ENCODE measurements at places on chromosomes 4 and X.

DNA sequence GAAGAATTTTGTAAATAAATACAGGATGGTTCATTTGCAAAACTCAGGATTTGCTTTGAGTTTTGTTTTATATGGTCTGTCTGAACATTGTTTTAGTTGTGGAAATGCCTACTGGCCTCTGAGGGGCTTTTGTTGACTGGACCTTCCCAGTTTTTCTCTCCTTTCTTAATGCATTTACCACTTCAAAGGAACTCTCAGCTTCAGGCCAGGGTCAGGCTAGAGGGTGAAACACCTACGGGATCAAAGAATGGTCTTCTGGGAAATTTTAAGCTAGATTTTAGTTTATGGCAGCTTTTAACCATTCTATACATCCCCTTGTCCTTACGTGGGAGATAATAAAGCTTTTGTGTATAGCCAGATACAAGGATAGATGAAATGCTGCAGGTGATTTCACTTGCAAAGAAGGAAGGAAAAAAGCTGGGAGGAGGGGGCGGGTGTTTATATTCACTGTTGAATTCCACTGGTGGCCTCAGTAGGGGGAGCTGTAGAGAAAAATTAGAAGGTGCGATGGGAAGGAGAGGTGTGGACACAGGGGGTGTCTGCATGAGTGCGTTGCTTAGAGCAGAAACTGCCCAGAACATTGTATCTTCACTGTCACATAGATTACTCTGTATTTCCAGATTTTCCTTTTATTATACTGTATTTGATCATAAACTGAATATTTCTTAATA is 151.8 kb downstream of the TSPAN5 start:
- DNase-seq: no peak

- no peak for DNase-seq
Measured at GRCh38 chrX:68699960-68700746, 52.7 kb downstream of the STARD8 start.

- DNase-seq: no peak
Measured at GRCh38 chrX:108117988-108118387, 26.4 kb downstream of the ATG4A start.

GRCh38 chr4:119652998-119653397 is 24.4 kb upstream of the PDE5A start:
- no peak for DNase-seq

- DNase-seq: no peak
Measured at GRCh38 chr4:188624370-188624769, 485.1 kb downstream of the TRIML1 start.

DNA sequence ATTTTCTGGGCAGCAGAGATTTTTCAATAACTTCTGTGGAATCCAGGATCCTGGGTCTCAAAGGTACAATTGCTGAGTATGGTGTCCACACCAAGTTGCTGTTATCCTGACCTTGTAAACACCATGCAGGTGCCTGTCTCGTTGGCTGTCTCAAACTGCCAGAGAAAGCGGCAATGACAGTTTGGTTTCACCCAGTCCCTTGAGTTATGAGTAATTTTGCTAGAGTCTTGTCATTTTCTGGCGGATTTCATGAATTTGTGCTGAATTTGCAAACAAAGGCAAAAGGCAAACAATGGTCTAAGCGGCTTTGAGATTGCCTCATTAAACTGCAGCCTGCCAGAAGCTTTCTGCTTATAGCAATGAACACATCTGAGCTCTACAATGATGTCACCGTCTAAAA is 847.9 kb downstream of the RAB28 start:
- no peak for DNase-seq

DNA sequence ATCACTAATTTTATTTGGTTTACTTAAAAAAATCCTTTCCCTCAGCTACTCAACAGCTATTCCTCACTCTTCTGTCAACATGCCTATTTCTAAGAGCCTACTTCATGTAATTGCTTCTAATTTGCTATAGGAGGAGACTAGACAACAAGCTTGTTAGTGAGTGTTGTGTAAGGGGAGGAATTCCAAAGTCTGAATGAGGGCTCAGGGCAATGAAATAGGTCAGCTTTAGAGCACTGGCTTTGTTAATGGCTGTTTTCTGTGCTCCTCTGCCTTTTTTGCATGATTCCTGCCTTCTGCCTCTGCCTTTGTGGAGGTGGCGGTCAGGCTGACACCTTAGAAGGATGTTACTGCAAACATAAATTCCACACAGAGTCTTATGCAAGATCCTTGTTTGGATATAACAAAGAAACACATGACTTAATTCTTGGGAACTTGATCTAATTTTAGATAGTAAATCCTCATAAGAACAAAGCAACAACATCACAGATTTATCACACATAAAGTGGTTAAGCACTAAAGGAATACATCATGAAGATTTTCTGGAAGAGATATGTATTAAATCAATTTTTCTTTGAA is 15.0 kb upstream of the PAGE1 start:
- no peak for DNase-seq

- DNase-seq: no peak
Measured at GRCh38 chrX:139924069-139924695, 8.7 kb downstream of the ATP11C start.

DNA sequence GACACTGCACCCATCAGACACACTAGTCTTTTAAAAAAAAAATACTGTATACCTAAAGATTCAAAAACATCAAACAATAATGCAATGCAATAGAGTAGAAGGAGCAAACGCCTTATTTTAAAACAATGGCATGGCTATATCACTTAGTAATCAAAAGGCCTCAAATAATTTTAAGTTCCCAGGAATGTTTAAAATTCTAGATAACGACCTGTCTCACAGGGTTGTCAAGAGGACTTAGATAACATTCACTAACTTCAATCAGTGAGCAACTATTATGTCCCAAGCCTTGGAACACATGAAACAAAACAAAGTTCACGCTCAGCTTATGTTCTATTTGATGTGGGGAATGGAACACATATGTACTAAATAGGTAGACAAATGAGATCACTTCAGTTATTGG is 106.5 kb downstream of the FRYL start:
- DNase-seq: no peak

DNA sequence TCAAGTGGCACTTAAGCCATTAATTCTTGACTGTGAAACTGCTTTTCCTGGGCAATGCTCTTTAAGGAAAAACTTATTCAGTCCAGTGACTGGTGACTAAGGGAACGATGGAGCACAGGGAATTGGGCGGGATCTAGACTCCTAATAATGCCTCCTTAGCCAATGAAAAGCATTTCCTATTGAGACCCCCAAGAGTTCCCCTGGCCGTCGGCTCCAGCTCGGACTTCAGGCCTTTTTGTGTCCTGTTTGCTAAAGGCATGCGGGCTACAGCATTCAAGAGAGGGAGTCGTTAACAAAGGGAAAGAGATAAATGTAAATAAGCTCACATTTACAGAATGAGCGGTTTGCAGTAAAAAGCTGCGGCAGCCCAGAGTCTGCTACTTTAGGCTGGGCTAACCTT is at the start of gene LPAR4:
TSS of gene LPAR4 (plus strand) at position 232 of the 400 bp plus-strand sequence. CDS start 7,150 bp downstream, outside the sequence.
- DNase-seq: no peak

- no peak for DNase-seq
Measured at GRCh38 chr4:2141762-2142451, 82.8 kb downstream of the NAT8L start.

DNA sequence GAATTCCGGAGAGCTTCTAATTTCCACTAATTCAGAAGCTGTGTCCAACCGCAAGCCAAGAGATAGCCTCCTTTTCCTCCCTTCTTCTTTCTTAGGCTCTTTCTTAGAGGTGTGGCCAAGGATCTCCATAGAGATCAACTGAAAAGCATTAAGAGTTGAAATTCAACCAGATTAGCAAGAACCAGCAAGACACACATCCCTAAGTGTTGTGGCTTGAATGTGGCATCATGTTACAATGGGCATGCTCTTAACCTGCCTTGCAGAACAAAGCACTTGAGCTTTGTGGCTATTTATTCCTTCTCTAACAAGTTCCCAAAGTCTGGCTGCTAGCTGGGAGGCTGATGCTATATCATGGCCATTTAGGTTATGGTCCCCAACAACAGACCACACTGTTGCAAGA is 10.4 kb downstream of the ANOS1 start:
- DNase-seq: no peak

DNA sequence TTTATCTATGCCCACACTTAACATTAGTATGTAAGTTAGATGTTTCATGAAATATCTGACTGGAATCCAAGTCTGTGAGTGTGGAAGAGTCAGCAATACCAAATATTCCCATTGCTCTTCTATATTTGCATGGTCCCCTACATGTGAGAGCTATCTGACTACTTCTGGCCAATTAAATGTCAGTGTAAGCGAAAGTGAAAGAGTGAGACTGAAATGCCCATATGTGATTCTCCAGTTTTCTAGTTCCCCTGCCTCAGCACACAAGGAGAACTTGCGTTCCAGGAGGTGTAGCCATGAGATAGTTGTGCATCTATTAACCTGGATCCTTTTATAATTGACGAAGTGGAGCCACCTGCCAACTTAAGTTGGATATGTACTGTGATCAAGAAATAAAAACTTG is 50.1 kb upstream of the GLRB start:
- DNase-seq: no peak

DNA sequence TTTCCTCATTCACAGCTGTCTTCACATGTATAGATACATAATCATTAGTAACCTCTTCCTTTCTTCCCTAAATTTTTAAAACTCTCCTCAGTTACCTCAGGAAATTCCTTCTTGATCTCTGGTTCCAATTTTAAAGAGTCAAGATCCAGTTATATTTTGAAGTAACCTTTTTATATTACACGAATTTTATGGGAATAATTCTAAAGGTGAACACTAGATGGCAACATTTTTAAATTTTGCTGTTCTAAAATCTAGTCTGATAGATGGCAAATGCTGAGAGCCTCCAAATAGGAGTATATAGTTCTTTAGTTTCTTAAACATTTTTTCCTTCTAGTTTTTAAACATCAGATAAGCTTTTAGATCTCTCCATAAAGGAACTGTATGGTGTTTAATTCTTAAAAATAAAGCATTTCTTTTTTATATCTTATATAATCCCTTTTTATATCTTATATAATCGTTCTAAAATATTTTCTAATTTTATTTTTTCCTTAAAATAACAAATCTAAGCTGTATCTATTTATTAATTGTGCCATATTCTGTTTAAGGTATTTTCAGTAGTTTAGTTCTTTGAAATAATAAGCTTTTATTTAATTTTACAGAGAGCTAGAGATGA is 37.9 kb upstream of the PAPSS1 start:
- DNase-seq: no peak
